SK-N-DZ (cell line): ENCODE measurements at places on chromosomes 4 and X.

GRCh38 chr4:140344101-140344500 lies 29.3 kb upstream of the SCOC start:
- DNase-seq = no peak

GRCh38 chr4:110195561-110196205 lies 2.7 kb downstream of the ELOVL6 start:
- peak; percentile 40 for DNase-seq

DNA sequence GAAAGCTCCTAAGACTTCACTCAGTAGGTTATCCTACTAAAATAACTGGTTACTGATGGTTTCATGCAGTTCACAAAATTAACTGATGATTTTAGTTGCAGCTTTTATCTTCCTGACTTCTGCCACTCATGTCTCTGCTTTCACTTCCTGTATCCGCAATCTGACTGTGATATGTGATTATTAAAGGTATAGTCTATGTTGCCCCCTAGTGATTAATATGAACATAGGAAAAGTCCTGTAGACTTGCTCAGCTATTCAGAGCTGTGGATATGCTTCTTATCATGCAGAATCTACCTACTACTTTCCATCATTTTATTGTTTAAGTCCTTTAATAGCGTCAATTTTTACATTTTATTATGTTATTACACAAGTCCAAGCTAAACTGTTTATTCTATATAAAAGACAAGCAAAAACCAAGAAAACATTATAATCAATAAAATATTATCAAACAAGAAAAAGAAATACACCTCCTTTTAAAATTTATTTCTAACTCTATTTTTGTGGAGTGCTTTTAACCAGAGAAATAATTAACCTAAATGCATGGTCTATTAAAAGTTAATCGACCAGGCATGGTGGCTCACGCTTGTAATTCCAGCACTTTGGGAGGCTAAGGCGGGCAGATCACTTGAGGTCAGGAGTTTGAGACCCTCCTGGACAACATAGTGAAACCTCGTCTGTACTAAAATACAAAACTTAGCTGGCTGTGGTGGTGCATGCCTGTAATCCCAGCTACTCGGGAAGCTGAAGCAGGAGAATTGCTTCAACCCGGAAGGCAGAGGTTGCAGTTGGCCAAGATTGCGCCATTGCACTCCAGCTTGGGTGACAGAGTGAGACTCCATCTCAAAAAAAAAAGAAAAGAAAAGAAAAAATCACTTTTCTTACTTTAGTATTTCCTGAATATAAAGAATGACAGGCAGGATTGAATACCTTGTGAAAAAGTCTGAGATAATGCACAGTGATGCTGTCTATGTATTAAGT lies 40.4 kb upstream of the TLR2 start:
- peak; percentile 55 for DNase-seq

- peak; percentile 39 for DNase-seq
These were observed 24.1 kb downstream of the ZCCHC12 start for GRCh38 chrX:118847676-118848075.

- no peak for DNase-seq
These were observed 25.0 kb upstream of the UBA6 start for GRCh38 chr4:67725981-67726380.
